ENCODE measurements at places on chromosomes 7 and 10. TPM values are rescaled to one million over a fixed set of nuclear protein-coding genes. Genes with fewer than 3 reads are reported as not detected.

GRCh38 chr10:81367132-81367531 is 507.9 kb upstream of the NRG3 start:
- DNase-seq, result no peak

DNA sequence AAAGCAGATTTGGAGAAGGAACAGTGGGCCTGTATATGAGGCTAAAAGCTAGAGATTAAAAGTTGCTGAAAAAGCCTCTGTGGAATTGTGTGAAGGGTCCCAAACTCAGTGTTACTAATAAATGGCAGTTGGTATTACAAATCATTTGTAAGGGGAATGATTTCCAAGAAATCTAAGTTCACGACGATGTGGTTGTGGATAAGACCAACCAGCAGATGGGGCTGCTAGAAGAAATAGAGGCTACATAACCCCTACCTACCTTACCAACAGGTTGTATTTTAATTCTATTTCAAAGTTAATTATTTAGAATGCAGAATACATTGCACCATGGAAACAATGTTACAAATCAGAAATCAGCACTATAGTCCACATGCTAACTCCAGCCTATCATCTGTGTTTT is 377.1 kb downstream of the HPSE2 start:
- no peak for DNase-seq

DNA sequence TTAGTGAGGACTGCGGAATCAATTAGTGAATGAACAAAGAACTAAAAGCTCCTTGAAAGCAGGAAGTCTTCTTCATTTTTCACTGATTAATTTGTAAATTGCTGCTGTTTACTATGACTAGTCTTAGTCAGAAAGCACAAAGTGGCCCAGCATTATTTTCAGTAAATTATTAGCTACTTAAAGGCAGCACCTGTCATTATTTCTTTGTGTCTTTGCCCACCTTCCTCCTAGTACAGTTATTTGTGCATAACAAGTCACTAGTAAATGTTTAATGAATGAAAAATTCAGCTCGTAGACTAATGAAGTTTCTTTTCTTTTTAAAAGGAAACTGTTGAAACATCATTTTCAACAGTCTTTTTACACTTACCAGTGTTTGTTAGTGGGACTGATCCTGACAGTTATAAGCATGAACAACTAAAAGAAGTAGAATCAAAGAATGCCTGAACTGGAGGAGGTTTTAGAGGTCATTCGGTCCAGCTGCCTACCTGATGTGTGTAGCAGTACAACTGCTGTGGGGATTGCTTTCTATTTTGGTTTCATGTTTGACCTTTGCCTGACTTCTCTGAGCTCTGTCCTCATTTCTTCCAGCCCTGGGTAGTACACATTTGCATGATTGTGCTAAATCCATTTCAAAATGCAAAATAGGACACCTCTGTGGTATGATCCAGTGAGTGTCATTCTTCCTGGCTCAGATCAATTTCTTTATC is 140.0 kb upstream of the PHYHIPL start:
- no peak for DNase-seq

GRCh38 chr10:69710008-69710888 is 80.2 kb downstream of the FAM241B start:
- no peak for DNase-seq

GRCh38 chr10:101561068-101561915 is 26.8 kb downstream of the POLL start:
- DNase-seq, result no peak

DNA sequence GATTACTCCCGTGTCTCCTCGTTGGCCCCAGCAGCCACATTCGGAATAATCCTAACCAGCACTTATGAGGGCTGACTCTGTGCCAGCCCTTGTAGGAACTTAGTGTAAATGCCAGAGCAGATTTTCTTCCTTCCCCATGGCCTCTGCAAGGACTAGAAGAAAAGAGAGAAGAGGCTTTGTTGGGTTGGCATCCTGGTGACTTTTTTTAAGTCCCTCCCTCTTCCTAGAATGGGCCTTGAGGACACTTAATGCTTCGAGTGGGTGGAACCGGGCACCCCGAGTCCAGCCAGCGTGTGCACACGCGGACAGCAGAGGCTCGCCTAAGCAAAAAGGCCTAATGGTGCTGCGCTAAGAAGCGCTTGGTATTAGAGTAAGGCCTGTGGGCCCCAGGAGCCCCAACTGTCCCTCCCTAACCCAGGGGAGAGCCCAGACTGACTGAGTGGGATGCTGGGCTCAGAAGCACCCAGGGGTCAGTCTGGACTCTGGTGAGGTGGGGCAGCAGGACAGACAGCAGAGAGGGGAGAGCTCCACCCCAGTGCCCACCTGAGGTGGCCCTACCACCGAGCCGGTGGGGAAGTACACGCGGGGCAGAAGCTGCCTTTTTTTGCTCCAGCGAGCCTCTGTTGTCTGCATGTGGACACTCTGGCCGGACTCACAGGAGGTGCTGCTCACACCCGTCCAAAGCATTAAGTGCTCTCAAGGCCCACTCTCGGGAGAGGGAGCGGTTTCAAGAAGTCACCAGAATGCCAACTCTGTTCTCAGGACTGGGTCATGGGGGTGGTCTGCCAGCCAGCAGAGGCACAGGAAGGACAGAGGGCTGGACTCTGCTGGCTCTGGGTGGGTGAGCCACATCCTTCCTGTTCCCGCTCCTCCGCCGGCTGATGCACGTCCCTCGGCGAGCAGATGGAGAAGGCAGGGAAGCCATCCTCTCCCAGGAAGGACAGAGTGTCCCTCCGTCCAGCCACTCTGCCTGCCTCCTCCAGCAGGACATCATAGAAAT is 12.5 kb downstream of the ITPRIP start:
- DNase-seq, result no peak

DNA sequence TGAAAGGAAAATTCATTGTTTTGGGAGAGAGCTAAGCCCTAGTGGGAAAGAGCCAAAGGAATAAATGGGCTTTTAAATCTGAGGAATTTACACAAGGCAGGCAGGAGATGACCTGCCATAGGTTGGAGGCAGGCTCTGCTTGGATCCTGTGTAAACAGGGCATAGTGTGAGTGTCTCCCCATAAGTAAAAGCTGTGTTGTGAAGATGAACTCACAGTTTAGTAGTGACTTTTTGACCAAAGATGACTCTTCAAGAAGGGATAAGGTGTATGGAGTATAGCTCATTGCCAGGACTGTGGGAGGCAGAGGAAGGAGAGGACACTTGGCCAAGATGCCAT is 63.2 kb downstream of the KAT6B start:
- DNase-seq, result no peak

GRCh38 chr7:85749696-85750453 is 563.0 kb upstream of the SEMA3D start:
- DNase-seq, result no peak

DNA sequence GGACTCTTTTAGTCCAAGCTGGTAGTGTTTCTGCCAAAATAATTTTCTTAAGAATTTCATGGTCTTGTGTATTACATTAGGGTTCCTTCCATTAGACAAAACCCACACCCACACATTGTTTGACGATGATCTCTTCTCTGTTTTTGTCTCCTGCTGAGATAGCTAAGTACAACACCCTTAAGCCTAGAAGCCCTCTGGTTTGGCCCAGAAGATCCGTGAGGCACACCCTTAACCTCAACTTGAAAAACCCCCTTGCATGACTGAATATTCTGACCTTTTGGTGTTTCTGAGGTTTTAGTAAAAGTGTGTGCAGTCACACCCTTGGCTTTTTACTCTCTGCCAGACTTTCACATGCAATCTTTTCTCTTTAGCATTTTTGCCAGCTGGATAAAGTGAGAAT is 29.3 kb upstream of the ERCC6 start:
- no peak for DNase-seq

UPK3B gene
- 9.1 TPM for total RNA-seq

KLF14 gene
- not detected for total RNA-seq

TEX36 gene
- total RNA-seq, result not detected

FOXK1 gene
- 50.8 TPM for total RNA-seq

ZNF485 gene
- 7.3 TPM for total RNA-seq

HABP2 gene
- 24.3 TPM for total RNA-seq

Data from Caco-2 (cell line).